Psoas muscle (tissue), 8 donors: ENCODE measurements at places on chromosomes 12 and 14. TPM values are rescaled to one million over a fixed set of nuclear protein-coding genes. Genes with fewer than 3 reads are reported as not detected.

- H3K27ac ChIP-seq: no peak overlapping the region
- peaks cover 7% of the 10 kb centered on the region for H3K36me3 ChIP-seq
- no peaks in the 10 kb centered on the region for H3K27me3 ChIP-seq
- H3K4me3 ChIP-seq: no peak overlapping the region
- DNase-seq: no peak
Observed at GRCh38 chr12:14618983-14619382, 51.3 kb upstream of the PLBD1 start.

- peaks cover 29% of the 10 kb centered on the region for H3K4me1 ChIP-seq
- peak; percentile 47 for DNase-seq
- H3K36me3 ChIP-seq: no peaks in the 10 kb centered on the region
- peak overlapping the region; percentile 22 for H3K4me3 ChIP-seq
- peak overlapping the region; percentile 61 for H3K27ac ChIP-seq
- H3K27me3 ChIP-seq: no peaks in the 10 kb centered on the region
Observed at GRCh38 chr12:49809381-49809905, 18.8 kb downstream of the NCKAP5L start.

DNA sequence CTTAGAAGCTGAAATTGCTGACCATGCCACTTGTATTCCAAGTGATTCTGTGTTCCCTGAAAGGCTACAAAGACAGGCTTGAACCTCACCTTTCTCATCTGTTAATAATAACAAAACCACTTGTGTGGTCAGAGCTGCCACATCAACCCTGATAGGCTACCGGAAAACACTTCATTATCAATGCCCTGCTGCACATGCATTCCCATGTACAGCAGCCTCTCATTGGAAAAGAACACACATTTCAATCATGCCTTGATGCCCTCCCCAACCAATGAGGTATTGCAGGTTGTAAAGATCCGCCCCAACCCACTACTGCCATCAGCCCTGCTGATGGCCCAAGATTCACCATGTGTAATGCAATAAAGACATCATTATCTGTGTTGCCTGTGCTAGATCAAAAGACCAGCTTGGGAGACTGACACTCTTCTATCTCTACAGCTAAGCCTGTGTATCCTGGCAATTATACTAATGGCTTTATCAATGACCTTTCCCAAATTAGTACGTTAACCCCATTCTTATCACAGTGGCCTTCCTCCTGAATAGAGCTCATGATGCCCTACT, 2.8 kb downstream of the GPR19 start:
- no peaks in the 10 kb centered on the region for H3K36me3 ChIP-seq
- no peak overlapping the region for H3K4me3 ChIP-seq
- H3K27ac ChIP-seq: no peak overlapping the region
- H3K4me1 ChIP-seq: peaks cover 7% of the 10 kb centered on the region
- no peak for DNase-seq

GRCh38 chr14:36869125-36869524, 207.5 kb downstream of the PAX9 start:
- no peak for DNase-seq
- H3K4me1 ChIP-seq: no peaks in the 10 kb centered on the region
- no peaks in the 10 kb centered on the region for H3K27me3 ChIP-seq
- H3K36me3 ChIP-seq: no peaks in the 10 kb centered on the region
- H3K27ac ChIP-seq: no peak overlapping the region

DNA sequence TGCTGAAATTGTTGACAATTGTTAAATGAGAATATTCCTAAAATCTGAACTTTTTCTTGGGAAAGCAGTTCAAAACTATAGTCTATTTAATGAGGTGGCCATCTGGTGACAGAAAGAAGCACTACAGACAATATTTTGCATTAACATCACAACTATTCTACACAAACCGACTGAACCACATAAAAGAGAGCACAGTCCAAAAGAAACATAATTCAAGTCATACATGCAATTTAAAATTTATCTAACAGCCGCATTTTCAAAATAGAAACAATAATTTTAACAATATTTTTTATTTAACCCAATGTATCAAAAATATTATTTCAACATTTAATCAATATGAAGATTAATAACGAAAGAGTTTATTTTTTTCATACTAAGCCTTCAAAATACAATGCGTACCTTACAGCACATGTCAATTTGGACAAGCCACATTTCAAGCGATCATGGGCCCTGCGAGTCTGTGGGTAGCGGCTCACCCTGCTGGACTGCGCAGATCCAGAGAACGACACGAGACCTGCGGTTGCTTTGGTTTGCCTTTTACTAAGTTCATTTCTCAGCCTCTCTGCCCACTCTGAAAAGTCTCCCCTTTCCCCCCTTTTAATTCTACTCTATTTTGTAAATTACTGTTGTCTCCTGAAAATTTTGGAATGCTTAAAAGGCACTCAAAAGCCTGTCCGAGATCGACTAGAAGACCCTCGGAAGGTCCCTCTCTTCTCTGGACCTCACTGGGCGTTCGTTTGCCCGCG, 947 bp upstream of the LRRC9 start:
- no peaks in the 10 kb centered on the region for H3K27me3 ChIP-seq
- peak; percentile 14 for DNase-seq
- H3K27ac ChIP-seq: no peak overlapping the region
- H3K4me1 ChIP-seq: peaks cover 3% of the 10 kb centered on the region
- peak overlapping the region; percentile 65 for H3K4me3 ChIP-seq

The CCND2 gene
- 0.68 TPM for polyA plus RNA-seq
